ENCODE measurements at places on chromosomes 6 and 20.

DNA sequence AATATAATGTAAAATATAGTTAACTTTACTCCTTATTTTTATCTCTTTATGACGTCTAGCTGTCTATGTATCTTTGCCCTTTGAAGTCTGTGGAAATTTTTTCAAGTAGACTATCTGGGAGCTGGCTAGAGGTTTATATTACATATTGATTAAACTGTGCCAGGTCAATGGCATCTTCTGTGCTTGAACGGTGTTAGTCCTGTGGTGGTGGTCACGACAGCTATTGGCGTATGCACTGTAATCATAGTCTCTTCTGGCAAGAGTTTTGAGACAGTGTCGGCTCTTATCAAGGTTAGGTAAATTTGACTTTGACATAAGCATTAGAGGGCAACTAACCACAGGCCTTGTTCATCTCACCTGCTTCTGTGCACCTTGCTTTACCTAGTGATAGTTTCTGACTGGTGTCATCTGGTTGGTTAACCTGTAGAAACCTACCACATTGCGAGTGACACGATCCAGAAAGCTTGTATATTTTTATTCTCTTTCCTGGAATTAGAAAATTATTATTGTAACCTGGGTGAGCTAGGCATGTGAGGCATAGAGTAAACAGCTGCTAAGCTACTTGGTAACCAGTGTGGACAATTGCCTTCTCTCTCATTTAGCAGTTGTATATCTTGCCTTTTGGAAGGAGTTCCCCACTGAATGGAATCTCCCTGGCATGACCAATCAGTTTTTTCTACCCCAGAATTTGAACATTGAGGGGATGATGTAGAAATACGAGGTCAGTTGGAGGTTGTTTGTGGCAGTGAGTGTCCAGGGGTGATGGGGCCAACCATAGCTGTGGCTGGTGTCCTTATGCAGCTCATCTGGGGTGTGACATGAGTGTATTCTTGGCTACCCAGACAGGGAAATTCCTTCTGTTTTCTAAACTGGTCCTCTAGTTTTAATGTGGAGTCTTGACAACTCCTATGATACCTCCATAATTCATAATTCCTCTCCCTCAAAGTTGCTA lies 45.9 kb downstream of the SH3BGRL2 start:
- no peak for DNase-seq

DNA sequence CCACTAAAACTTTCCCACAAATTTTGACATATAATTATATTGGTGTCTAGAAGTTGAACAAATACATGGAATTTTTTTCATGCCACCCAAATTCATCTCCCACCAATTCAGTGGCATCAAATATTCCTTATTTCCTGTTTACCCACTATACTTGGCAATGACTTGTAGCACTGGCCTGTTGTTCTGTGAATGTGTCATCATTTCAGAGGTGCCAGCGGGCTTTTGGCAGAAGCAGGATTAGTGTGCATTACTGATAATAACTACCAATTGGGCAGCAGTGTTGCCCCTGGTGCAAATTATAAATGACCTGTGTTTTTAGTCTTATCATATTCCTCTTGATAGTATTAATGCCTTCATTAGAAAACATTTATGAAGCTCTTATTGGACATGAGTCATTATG lies 121.3 kb downstream of the TFAP2B start:
- DNase-seq: no peak

- no peak for DNase-seq
Observed at GRCh38 chr20:53708129-53708968, 114.7 kb upstream of the ZNF217 start.

DNA sequence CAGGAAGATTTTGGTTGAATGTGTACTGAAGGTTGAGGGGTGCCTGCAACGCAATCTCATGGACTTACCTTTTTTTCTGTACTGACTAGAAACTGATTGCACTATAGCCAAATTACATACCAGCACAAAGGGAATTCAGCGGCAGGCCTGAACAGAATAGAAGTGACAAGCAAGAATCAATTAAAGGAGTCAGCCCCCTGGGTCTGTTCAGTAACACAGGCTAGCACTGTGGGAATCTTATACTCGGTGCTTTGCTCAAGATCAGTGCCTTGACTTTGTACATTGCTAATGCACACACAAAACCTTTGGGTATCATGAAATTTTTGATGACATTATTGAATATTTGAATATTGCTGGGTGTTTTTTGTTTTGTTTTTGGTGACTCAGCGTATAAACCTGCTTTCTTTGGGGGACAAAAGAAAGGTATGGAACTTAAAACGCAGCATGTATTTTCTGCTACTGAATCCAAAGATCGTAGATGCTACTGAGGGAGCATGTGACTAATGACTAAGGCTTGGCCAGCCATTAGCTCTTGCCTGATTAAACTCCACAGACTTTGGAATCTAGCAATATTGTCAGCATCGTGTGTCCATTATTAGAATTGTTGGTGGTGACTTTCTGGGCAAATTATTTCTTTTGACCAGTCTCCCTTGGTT lies 236.6 kb downstream of the ARID1B start:
- DNase-seq: no peak

GRCh38 chr6:99612551-99613408 lies 6.1 kb downstream of the PRDM13 start:
- no peak for DNase-seq

DNA sequence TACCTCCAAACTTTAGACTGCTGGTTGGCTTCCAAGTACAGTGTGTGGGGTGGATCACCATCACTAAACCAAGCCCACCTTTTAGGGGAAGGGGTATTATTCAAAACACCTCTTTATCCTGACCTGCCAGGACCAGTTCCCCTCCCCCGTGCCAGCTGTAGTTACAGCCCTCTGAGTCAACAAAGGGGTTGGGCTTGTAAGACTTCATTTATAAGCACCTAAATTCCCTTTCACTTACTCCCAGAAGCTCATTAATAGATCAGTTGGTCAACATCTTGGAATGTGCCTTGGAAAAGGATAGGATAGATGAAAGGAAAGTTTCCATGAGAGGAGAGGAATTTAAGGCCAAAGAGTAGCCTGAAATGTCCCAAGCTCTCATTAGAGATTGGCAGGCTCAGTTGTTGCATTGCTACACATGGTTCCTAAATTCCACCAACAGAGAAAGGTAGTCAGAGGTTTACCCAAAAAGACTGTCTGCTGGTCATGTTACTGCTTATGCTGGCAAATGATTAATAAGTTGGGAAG lies 59.2 kb downstream of the TNFAIP3 start:
- no peak for DNase-seq

- no peak for DNase-seq
Observed at GRCh38 chr20:34004227-34004626, 10.5 kb downstream of the RALY start.

DNA sequence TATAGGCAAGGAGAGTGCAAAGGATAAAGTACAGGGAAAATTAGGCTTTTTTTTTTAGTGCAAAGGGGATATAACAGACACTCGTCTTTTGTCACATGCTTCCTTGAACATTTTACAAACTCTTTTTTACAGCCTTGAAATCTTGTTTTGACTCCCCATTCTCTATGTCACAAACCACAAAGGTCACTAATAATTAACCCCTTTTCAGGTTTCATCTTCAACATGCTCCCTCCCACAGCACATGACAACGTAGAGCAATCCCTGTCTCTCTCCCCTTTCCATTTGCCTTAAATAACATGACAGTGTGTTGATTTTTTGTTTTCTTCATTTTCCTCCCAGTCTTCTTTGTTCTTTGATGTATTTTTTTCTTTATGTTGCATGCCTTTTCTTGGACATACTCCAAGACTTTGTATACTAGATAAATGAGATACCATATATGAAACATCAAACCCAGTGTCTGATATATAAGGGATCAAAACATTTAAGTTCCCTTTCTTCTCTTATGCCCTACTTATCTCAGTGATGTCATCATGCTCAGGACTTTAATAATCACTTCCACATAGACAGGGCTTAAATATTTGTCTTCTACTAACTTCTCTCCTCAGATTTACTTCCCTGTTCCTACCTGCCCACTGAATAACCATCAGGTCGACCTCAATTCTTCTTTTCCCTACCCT lies 378.7 kb upstream of the HSF2 start:
- no peak for DNase-seq

DNA sequence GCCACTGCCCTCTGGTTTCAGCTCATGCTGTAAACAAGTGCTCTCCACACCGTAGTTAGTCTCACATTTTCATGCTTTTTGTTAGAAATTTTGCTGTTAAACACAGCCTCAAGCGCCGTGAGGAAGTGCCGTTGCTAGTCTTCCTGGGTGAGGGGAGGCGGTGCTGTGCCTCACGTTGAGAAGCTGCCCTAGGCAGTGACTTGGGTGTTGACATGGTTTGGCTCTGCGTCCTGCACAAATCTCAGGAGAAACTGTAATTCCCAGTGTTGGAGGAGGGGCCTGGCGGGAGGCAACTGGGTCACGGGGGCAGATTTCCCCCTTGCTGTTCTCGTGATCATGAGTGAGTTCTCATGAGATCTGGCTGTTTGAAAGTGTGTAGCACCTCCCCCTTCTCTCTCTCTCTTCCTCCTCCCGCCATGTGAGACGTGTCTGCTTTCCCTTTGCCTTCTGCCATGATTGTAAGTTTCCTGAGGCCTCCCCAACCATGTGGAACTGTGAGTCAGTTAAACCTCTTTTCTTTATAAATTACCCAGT lies 95.8 kb downstream of the ERMARD start:
- DNase-seq: no peak

DNA sequence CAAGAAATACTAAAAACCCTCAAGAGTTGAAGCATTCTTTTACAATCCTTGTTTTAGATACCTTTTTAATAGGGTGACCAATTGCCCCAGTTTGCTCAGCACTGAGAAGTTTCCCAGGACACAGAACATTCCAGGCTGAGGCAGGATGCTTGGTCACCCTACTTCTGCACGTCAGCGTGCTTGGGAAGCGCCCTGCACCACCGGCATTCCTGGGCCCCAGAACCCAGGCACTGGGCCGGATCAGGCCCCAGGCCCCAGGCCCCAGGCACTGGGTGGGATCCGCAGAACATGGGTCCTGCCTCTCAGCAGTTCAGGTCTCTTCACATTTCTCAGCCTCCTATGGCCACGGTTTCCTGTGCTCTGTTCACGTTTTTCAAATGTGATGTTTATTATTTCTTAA lies 213.8 kb upstream of the QKI start:
- DNase-seq: no peak

- no peak for DNase-seq
Observed at GRCh38 chr20:39289831-39290230, 327.7 kb downstream of the DHX35 start.

- DNase-seq: peak; percentile 47
Observed at GRCh38 chr20:46512943-46513844, at the start of gene ZNF334. ZNF334 (minus strand) TSS chr20:46513559; CDS start chr20:46512102, 1,457 bp downstream.

GRCh38 chr6:82331031-82331773 lies 32.4 kb upstream of the TPBG start:
- DNase-seq: no peak

DNA sequence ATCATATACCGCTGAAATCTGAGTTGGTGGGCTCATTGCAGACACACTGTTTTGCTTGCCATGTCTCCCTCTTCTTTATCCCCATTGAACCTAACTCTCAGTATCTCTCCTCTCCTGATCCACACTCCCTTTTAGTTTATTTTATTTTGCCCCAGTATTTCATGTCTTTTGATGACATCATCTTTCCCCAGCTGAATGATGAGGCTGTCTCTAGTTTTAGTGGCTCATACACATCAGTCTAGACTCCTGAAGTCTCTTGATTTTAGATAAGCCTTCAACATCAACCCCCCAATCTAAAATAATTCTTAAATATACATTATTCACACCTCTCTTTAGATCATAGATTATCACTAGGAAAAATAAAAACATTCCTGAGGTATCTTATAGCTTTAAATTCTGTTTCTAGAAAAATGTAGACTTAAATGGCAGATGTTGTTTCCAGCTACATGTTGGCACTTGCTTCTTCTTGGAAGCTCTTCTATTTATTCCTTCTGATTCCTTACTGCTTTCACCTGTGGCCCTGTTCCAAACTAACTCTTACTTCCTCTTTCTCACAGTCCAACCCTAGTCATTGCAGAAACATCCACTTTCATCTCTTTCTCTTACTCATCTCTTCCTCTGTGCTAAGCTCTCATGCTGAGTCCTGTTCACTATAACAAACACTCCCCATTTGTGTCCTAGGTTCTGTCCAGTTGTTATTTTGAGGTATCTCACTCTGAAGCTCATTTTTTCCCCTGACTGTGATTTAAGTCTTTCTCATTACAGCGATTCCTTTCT lies 191.9 kb upstream of the SLC35B3 start:
- DNase-seq: no peak

DNA sequence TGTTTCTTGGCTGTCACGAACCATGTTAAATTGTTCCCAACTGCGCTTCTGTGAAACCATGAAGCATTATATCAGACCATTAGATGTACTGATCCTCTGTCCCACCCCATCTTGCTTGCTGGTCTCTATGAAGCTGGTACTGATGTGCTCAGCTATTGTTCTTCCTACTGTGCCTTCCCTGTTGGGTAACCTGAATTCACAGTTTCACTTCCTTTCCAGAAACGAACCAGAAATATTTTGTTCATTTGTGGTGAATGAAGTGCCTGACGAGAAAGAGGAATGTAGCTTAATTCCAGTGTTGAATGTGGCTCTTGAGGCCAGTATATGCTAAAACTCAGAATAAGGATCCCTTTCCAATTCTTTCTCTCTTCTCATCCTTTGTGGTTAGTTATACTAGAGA lies 58.1 kb upstream of the SNAP91 start:
- DNase-seq: no peak

DNA sequence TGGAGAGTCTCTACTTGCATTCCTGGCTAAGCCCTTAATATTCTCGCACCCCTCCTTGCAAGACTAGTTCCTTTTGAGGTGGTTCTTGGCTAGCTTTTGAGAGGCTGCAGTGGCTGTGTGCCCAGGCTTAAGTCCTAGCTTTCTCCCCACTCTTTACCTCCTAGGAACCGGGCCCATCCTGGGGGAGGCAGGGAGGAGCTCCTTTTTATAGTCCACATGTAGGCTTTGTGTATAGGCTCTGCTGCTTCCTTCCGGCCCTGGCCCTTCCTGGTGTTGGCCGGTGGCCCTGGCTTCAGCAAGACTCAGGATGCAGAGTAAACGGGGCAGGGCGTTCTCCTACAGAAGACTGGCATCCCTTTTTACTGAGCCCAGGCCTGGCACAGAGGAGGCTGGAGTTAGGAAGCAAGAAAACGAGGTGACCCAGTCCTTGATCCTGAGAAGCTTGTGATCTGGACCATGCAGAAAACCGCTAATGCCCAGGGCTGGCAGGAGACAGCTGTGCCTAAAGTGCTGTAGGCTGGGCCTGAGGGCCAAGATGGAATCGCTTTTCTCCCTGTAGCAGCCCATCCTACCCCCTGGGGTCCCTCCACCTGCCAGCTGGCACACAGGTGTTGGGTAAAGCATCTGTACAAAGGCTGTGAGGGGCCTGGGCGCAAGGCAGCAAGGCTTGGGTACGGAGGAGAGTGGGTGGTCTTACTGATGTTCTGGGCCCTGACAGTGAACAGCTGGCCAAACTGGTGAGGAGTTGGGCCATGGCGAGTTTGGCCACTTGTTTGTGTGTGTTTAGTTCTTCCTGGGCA lies 8.7 kb downstream of the PLCG1 start:
- DNase-seq: no peak

DNA sequence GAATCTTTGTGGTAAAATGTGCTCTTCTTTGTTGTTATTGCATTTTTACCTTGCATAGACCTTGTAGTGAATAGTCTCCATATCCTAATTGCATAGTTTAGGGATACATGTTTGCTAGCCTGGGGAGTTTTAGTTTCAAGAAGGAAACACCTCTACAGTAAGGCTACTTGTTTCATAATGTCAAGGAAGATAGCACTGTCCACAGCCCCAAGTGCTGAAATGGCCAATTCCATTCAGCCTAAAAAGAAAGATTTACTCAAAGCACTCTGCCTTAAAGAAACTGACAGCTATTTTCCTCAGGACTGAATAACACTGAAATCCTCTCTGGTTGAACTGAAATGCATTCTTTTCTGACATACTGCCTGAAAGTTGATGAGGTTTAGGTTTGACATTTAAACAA lies 2.6 kb downstream of the HCRTR2 start:
- no peak for DNase-seq

Measured in stimulated activated CD8-positive, alpha-beta memory T cell treated with anti-CD3 and anti-CD28 coated beads, Interleukin-7, amount 100 ng/mL, for 48 hours (primary cell).